ENCODE measurements at places on chromosomes 6 and 20.

DNA sequence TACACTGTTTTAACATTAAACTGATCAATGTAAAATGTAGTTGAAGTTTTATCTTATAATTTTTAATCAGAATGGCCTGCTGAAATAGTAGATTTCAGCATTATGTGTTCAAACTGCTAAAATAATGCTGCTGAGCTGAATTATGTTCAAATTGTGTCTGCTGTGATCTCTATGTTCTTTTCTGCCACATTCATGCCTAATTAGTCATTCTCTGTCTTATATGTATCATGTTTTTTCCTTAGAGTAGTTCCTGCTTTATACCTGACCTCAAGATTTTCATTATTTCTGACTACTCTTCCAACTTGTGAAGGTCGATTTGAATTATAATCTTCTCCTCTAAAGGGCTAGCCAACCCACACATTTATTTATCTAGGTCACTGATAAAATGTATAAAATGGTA is 476.7 kb upstream of the EPHA7 start:
- no peak for DNase-seq

DNA sequence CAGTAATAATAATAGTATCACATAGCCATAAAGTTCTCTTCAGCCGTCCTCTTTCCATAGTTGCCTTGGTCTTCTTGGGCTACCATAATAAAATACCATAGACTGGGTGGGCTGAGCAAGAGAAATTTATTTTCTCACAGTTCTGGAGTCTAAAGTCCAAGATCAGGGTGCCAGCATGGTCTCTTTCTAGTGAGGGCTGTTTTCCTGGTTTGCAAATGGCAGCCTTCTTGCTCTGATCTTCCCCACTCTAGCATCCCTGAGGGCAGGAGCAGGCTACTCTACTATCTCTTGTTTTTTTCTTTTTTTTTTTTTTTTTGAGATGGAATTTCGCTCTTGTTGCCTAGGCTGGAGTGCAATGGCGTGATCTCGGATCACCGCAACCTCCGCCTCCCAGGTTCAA is 8.2 kb upstream of the BEND3 start:
- no peak for DNase-seq

- peak; percentile 44 for DNase-seq
These were observed 9.2 kb upstream of the TBX18 start for GRCh38 chr6:84773431-84774156.

DNA sequence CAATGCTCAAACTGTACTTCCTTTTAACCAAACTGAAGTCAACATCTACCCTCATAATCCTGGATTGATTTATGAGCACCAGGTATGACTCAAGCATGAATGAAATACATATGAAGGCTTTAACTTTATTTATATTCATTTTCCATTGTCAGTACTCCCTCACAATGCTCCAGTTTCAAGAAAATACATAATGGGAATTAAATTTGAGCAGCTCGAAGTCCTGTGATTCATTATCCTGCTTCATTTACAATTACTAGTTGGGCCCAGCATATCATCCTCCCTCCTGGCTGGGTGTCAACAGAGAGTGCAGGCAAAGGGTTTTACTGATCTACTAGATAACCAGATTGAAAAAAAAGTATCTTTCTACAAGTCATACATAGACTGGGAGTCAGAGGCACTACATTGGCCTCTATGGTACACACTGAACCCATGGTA is 10.1 kb downstream of the SAMHD1 start:
- DNase-seq = peak; percentile 8

DNA sequence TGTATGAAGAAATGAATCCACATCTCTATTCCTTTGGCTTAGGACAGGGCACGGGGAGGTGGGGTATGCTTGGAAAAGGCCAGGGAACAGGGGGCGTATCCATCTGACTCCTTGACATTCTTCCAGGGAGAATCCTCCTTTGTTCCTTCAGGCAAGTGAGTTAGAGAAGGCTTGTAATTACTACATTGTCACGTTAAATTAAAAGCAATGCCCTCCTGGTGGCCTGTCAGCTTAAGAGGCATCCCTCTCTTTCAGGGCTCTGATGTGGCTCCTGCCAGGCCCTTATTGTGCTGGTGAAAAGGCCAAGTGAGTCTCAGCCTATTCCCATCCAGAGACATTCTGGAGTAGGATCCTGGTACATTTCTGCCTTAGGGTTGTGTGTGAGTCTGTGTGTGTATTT is 128.3 kb downstream of the FOXA2 start:
- DNase-seq = no peak

DNA sequence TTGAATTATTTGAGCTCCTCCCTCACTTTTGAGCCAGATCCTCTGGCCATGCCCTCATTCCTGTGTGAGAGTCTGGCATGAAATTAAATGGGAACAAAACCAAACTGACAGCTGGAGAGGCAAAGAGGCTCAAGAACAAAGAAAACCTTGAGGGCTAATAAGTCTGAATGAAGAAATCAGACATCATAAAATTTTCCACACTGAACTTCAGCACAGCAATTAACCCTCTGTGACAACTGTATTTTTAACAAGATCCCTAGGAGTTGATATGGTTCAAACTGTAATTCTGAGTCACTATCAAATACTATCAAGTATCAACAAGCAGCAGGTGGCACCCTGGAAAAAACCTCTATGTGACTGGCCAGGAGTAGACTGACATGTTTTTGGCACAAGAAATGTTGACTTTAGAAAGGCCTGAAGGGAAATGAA is 109.4 kb upstream of the EMILIN3 start:
- peak; percentile 74 for DNase-seq

- DNase-seq = no peak
These were observed 230.1 kb downstream of the PREX1 start for GRCh38 chr20:48597521-48598302.

DNA sequence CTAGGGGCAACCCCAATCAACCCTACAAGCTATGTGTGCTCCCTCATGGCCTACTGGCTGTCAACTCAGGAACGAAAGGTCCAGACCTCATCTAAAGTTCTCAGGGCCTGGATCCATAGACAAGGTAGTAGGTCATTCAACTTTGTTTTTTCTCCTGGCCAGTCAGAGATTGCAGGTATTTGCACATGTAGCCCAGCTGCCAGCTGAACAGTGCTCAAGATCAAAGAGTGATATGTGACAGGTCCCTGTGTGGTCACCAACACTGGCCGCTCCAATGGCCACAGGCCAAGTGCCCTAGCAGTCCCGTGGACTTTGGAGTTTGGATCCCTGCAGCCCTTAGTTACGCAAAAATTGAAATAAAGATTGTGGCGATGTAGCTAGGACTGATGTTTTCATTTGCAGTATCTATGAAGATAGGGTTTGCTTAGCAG is 60.6 kb upstream of the ATXN1 start:
- no peak for DNase-seq

- no peak for DNase-seq
These were observed 616.2 kb downstream of the EPM2A start for GRCh38 chr6:145119081-145119480.

- no peak for DNase-seq
These were observed 44.5 kb upstream of the PHACTR3 start for GRCh38 chr20:59559863-59560262.

DNA sequence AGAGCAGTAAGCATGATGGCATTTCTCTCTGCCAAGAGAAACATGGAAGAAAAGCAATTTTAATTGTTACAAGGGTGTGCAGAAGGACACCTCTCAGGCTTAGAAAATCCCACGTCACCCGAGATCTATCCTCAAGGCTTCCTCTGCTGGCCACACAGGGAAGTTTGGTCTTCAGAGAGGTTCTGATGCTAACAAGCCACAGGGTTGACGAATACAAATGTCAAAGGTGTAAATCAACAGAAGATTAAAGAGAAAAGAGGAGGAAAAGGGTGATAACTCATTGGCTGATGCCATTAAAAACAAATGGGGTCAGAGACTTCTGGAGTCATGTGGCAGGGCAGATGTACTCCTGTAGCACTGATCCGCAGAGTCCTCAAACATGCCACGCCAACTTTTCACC is 33.6 kb upstream of the SPDEF start:
- DNase-seq = no peak

- DNase-seq = no peak
These were observed 23.7 kb upstream of the MRGBP start for GRCh38 chr20:62772619-62772989.

DNA sequence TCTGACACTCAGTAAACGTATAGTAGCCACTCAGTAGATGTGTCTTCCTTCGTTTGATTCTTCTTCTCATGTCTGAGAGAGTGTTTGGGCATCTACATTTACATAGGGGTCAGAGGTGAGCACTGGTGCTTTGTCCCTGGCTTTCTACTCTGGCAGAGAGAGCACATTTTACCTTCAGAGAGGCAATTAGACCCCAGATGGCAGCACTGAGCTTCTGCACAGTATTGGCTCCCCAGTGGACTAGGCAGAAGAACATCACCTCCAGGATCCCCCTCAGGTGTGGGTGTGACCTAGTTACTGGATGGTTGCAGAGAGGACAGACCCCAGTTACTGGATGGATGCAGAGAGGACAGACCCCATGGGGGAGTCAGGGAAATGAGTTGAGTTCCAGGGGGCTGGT is 327.2 kb downstream of the DHX35 start:
- DNase-seq = no peak

DNA sequence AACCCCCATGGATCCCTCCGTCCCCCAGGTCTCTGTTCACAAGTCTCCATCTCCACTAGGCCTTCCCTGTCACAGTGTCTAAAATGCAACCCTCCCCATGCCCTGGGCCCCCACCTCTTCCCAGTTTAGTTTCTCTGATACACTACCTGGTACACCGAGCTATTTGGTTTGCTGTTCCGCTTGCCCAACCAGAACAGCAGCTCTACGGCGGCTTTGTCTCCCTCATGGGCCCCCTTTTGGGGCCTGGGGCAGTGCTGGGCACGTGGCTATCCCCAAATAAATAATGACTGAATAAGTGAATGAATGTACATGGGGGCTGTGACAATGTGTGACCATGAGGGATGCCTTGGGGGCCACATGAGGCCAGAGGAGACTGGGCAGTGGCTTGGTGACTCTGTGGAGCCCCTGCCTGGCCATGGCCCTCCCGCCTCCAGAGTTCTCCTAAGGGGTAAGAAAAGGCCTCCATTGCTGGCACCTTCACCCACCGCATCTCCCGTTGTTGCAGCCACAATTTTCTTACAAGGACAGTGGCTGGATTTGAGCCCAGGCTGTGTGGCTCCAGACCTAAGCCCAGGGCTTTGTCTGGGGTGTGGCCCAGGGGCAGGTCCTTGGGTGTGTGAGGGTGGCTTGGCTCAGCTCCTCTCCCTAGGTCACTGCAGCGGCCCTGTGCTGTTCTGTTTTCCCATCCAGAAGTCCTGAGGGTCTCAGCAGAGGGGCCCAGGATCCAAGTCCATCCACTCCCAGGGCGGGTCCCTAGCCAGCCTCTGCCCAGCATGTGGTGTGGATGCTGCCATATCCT is 408.5 kb upstream of the SULF2 start:
- no peak for DNase-seq

- DNase-seq = no peak
These were observed 6.1 kb downstream of the DOP1A start for GRCh38 chr6:83073615-83074014.

DNA sequence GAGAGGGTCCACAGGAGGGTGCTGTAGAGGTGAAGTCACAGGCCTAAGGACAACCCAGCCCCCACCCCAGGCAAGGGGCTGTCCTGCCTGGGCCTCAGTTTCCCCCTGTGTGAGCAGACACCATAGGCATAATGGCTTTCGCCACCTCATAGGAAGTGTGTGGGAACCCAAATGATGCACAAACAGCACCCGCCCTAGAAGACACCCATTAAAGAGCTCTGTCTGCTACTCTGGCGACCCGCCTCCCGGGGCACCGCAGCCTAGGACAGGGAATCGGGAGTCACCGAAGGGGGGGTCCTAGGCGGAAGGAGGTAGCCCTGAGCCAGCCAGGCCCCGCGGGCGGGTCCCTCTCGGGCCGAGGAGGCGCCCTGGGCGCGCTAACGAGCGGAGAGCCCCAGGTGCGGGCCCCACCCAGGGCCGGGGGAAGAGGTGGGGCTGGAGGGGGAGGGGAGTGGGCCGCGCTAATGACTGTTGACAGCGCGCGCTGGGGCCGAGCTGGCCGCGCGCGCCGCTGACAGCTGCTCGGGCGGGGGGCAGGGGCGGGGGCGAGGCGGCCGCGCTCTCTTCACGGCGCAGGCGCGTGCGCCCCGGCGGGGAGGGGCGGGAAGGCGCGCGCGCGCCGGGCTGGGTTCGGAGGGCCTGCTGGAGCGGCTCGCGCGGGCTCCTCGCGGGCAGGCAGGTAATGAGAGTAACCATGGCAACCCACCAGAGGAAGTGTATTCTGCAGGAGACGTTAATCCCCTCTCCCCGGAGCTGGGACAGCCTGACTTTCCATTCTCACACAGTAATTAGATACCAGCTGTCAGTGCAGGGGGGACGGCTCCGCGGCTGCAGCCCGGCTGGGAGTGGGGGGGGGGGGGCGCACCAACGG is 48.9 kb downstream of the NOL4L start:
- DNase-seq = no peak

DNA sequence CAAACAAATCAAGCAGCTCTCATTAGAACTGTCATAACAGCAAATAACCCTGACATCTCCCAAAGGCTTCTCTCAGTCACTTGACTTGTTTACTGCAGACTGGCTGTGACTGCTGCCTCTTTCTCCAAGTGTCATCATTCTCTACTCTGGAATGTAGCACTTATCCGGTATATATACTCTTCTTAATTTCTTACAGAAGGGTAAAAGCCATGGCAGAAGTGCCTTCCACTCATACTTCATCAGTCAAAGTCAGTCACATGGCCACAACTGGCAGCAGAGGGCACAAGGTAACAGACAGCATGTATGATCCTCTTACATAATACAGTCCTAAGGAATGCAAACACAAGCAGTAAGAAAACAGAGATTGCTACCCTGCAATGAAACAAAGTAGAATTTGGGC is 9.3 kb downstream of the NAPB start:
- peak; percentile 65 for DNase-seq

GRCh38 chr6:82840571-82840970 is 225.1 kb downstream of the UBE3D start:
- peak; percentile 16 for DNase-seq

DNA sequence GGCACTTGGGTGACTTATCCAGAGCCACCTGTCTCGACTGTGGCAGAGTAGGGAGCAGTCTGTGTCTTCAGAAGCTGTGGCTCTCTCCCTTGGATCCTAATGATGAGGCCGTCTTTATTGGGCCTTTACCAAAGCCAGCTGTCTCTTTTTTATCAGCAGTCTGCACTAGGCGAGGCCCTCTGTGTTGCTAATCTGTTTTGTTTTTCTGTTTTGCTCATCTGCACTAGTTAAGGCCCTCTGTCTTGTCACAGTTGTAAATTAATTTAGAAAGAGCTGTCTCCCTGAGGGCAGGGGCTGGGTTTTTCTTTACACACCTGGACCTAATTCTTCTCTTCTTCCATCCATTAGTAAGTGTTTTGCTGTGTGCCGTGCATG is 45.0 kb downstream of the CDS2 start:
- DNase-seq = no peak

- DNase-seq = no peak
These were observed 102.9 kb downstream of the CEBPB start for GRCh38 chr20:50293284-50294139.

- DNase-seq = no peak
These were observed 246.8 kb downstream of the CDC5L start for GRCh38 chr6:44634321-44634720.

- DNase-seq = no peak
These were observed 93.1 kb upstream of the TAB2 start for GRCh38 chr6:149224399-149224798.

- peak; percentile 49 for DNase-seq
These were observed 5.5 kb upstream of the PRELID3B start for GRCh38 chr20:59047938-59048680.

Data from fibroblast of skin of abdomen (primary cell).